ENCODE measurements at places on chromosomes 12 and 14. TPM values are rescaled to one million over a fixed set of nuclear protein-coding genes. Genes with fewer than 3 reads are reported as not detected.

The ADAM21 gene
- 0.32 TPM for total RNA-seq

The NFATC4 gene
- not detected for total RNA-seq

The NTN4 gene
- not detected for total RNA-seq

The CHGA gene
- not detected for total RNA-seq

The KRT6C gene
- total RNA-seq, result not detected

The MCRS1 gene
- 52.7 TPM for total RNA-seq

DNA sequence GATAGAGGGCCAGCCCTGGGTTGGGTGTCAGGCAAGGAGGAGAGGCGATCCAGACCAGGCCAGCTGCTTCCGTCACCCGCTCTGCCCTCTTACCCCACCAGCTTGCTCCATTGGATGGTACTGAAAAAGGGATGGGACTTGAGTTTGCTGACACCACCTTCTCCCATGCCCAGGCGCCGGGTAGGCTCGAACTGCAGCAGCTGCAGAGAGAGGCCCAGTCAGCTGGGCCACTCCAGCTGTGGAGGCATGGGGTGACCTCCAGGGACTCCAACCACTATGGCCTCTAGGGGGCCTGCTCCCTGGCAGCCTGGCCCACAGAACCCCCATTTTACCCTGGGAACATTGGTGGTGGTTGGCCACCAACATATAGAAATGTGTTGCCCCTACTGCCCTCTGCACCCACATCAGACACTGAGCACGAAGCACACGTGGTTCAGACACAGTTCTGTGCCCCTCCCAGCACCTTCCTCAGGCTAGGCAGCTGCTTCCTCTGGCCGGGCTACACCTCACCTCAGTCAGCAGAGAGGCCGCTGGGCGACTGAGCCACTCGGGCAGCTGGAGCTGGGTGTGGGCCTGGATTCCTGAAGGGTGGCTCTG, 16.0 kb downstream of the RPS6KL1 start:
- DNase-seq, result no peak
- no peak overlapping the region for H3K4me3 ChIP-seq
- peaks cover 5% of the 10 kb centered on the region for H3K4me1 ChIP-seq
- H3K36me3 ChIP-seq, result peaks cover 18% of the 10 kb centered on the region
- H3K27ac ChIP-seq, result peak overlapping the region; percentile 63

DNA sequence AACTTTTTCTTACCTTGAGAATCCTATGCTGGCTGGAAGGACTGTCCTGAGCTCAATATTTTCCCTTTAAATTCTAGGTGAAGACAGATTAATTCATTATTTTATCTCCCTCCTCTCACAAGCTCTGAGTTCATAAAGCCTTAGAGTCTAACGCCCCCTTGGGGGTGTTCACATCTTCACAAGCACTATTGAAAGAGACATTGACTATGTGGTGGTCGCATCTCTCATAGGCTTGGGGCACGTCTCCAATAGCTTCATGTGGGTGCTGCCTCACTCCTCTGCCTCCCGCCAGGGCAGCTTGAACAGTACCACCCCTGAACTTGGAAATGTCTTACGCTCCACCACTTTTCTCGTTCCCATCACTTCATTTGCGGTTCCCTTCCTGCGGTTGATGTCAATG, 106.2 kb downstream of the UNC79 start:
- no peak overlapping the region for H3K4me3 ChIP-seq
- no peak overlapping the region for H3K27ac ChIP-seq
- H3K4me1 ChIP-seq, result no peaks in the 10 kb centered on the region
- H3K27me3 ChIP-seq, result peaks cover 19% of the 10 kb centered on the region
- DNase-seq, result no peak

- no peak overlapping the region for H3K4me3 ChIP-seq
- no peak overlapping the region for H3K27ac ChIP-seq
- H3K36me3 ChIP-seq, result no peaks in the 10 kb centered on the region
- no peaks in the 10 kb centered on the region for H3K27me3 ChIP-seq
- no peaks in the 10 kb centered on the region for H3K4me1 ChIP-seq
These were observed 113.1 kb downstream of the FBXL14 start for GRCh38 chr12:1481326-1481725.

- no peaks in the 10 kb centered on the region for H3K27me3 ChIP-seq
- no peak for DNase-seq
- H3K36me3 ChIP-seq, result no peaks in the 10 kb centered on the region
- no peak overlapping the region for H3K27ac ChIP-seq
- no peaks in the 10 kb centered on the region for H3K4me1 ChIP-seq
These were observed 176.3 kb upstream of the DIO2 start for GRCh38 chr14:80387563-80387981.

- H3K4me3 ChIP-seq, result no peak overlapping the region
- H3K27ac ChIP-seq, result no peak overlapping the region
- H3K4me1 ChIP-seq, result peaks cover 18% of the 10 kb centered on the region
- no peaks in the 10 kb centered on the region for H3K27me3 ChIP-seq
These were observed 51.0 kb upstream of the RIN3 start for GRCh38 chr14:92462568-92462967.

GRCh38 chr12:111267144-111267543, 101.8 kb downstream of the PHETA1 start:
- no peaks in the 10 kb centered on the region for H3K36me3 ChIP-seq
- H3K27ac ChIP-seq, result no peak overlapping the region
- H3K4me3 ChIP-seq, result no peak overlapping the region
- H3K27me3 ChIP-seq, result no peaks in the 10 kb centered on the region

Measured in activated naive CD4-positive, alpha-beta T cell treated with anti-CD3 and anti-CD28 coated beads for 36 hours (primary cell).